AG10803 (cell line): ENCODE measurements at places on chromosomes 4 and X.

DNA sequence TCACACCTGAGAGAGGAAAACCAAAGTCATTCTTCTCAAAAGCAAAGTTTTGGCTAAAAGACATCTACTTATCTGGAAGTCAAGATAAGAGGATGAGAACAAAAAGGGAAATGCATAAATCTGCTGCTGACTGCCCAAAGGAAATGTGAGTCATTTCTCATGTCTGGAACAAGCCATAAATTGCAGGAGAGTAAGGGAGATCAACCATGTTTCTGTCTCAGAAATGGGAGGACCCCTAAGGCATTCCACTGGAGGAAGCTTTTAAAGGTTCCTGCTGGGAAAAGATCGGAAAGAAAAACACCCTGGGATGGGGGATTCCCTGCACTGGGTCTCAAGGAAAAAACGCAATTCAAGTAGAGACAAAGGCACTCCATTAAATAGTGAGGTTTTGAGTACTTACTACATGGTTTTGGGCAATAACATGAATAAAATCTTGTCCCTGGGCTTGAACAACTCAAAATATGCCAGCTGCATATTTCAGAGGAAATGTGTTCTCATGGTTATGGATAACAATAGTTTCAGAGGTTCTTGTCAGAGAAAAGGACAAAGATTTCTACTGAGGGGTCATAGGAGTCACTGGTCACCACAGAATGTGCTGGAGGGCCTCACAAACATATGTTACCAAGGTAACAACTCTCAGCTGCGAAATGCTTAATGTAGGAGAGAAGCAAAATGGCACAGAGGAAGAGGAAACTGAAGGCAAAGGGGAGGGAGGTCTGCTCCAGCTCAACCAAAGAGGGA, 19.3 kb downstream of the GPR143 start:
- peak; percentile 31 for DNase-seq

GRCh38 chr4:80156410-80156809, 40.9 kb upstream of the PRDM8 start:
- no peak for DNase-seq

GRCh38 chr4:118898684-118899138, 10.1 kb downstream of the SYNPO2 start:
- DNase-seq = peak; percentile 47

- DNase-seq = no peak
Measured at GRCh38 chr4:95085124-95085833, 327.5 kb downstream of the BMPR1B start.
